ENCODE measurements at places on chromosomes 2 and 18.

- DNase-seq: no peak
Observed at GRCh38 chr2:20012282-20013125, at the start of gene MATN3. Gene MATN3, minus strand, starts transcription at chr2:20012668. Its CDS starts 37 bp downstream, at chr2:20012631.

- DNase-seq: no peak
Observed at GRCh38 chr2:242085941-242086621, 216.6 kb downstream of the RTP5 start.

DNA sequence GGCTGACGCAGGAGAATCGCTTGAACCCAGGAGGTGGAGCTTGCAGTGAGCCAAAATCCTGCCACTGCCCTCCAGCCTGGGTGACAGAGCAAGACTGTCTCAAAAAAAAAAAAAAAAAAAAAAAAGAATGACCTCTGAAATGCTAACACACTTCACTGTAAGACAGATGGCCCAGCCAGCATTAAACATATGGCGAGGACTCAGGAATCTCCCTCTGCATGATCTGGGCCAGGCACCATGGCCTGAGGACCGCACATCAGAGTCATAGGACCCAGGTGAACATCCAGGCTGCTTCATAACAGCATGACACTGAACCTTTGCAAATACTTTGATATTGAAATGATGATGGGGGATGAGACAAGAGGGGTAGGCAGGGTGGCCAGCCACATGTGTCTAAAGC lies 56.1 kb upstream of the DNMT3A start:
- no peak for DNase-seq

- DNase-seq: peak; percentile 20
Observed at GRCh38 chr2:6780765-6781274, 84.9 kb downstream of the CMPK2 start.

- no peak for DNase-seq
Observed at GRCh38 chr2:189391201-189391600, 50.1 kb upstream of the WDR75 start.

GRCh38 chr2:53422979-53423378 lies 344.6 kb upstream of the CHAC2 start:
- peak; percentile 22 for DNase-seq

- DNase-seq: no peak
Observed at GRCh38 chr2:168518555-168519066, 62.5 kb downstream of the CERS6 start.

DNA sequence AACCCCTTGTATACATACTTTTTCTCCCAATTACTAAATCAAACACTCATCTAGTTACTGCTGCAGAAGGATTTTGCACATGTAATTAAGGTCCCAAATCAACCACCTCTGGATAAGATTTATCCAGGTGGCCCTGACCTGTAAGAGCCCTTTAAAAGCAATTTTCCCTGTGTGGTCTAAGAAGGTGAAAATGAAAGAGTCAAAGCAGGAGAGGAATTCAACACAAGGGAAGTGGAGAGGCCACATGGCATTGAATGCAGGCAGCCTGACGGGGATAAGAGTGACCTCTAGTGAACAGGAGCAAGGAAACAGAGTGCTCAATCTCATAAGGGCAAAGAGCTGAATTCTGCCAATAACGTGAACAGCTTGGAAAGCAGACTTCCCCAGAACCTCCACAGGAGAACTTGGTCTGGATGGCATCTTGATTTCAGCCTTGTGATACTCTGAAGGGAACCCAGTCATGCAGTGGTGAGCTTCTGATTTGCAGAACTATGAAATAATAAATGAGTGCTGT lies 27.2 kb downstream of the PPP3R1 start:
- no peak for DNase-seq

DNA sequence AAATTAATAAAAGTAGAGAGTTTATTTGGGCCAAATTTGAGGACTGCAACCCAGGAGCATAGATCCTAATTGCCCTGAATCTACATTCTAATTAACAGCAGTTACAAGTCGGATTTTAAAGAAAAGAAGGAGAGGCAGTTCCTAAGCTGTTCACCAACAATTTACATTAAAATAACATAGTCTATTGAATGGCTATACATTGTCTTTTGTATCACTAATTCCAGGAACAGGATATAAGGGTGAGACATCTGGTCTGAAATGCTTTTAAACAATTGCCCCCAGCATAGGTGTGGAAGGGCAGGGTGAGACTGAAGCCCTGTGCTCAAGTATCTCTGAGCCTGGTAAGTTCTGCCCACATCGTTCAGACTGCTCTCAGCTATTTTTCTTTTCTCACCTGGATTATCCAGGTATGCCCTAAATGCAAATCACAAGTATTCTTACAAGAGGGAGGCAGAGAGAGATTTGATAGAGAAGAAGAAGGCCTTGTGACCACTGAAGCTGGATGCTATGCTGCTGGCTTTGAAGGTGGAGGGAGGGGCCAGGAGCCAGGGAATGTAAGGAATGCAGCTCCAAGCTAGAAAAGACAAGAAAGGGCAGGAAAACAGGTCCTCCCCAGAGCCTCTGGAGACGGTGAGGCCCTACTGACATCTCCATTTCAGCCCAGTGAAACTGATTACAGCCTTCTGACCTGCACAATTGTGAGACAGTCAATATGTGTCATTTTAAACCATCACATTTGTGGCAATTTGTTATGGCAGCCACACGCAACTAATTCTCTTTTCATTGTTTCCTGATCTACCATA lies 189.4 kb upstream of the ARL4C start:
- DNase-seq: no peak

- no peak for DNase-seq
Observed at GRCh38 chr18:56795381-56795780, 144.2 kb downstream of the WDR7 start.

DNA sequence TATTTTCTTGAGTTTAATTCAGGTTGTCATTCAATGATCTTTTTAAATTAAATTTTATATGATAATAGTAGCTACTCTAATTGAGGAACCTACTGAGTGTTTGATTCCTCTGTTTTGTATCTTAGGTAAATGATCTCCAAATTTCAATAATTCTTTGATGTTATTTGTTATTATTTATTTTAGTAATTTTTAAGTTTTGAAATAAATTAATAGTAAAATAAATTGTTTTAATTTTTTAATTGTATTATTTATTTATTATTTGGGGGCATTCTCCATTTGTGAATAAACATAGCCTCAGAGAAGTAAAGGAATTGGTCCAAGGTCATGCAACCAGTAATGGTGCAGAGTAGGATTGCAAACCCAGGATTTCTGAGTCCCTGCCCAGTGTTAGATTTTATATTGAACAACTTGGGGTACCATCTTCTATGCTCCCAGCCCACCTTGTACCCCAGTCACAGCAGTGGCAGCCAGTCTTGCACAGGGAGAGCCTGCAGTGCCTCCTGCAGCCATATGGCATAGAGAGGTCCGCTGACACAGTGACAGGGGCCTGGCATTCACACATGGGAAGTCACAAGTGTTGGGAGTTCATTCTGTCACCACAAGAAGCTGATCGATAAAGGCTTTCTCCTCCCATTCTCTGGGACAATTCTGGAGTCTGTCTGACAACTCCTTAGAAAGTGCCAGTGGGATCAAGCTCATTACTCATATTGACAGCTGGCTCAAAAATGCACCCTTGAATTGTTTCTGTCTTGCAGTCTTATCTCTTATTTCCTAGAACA lies 110.0 kb upstream of the ETAA1 start:
- DNase-seq: no peak

DNA sequence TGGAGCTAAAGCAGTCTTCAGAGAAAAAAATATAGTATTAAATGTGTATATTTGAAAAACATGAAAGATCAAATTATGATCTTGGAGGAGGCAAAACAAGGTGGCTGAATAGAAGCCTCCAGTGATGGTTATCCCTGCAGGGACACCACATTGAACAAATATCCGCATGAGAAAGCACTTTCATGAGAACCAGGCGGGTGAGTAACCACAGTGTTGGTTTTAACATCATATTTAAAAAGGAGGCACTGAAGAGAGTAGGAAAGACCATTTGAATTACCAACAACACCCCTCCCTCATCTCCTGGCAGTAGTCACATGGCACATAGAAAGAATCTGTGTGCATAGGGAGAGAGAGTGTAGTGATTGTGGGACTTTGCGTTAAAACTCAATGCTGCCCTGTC lies 759.6 kb upstream of the NRXN1 start:
- DNase-seq: no peak

GRCh38 chr2:3466482-3466863 lies 52.9 kb downstream of the ADI1 start:
- no peak for DNase-seq

- no peak for DNase-seq
Observed at GRCh38 chr2:130381619-130382018, 25.8 kb downstream of the PTPN18 start.

GRCh38 chr2:112010751-112011150 lies 44.3 kb upstream of the TMEM87B start:
- no peak for DNase-seq

DNA sequence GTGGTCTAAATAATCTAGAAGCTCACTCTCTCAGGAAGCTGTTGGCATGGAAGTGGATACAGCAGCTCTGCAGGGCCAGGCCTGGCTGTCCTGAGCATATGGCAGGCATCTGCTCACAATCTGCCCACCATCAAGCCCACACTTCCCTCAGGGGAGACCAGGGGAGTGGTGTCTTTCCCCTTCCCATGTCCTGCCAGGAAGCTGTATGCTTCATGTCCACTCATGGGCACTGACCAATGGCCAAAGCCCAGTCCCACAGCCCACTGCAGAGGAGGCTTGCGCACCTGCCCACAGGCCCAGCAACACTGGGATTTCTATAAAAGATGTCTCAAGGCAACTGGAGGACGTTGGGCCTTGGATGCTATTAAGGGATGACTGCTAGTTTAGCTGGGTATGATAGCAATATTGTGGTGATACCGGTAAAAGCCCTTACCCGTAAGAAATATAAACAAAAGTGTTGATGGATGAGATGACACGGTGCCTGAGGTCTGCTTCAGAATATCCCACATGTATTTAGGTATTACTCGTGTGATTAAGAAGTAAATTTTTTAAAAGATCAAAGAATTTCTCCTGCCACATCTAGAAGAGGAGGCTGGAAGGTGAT lies 106.7 kb upstream of the CTDP1 start:
- DNase-seq: no peak

- no peak for DNase-seq
Observed at GRCh38 chr2:152594022-152594766, 123.1 kb downstream of the PRPF40A start.

DNA sequence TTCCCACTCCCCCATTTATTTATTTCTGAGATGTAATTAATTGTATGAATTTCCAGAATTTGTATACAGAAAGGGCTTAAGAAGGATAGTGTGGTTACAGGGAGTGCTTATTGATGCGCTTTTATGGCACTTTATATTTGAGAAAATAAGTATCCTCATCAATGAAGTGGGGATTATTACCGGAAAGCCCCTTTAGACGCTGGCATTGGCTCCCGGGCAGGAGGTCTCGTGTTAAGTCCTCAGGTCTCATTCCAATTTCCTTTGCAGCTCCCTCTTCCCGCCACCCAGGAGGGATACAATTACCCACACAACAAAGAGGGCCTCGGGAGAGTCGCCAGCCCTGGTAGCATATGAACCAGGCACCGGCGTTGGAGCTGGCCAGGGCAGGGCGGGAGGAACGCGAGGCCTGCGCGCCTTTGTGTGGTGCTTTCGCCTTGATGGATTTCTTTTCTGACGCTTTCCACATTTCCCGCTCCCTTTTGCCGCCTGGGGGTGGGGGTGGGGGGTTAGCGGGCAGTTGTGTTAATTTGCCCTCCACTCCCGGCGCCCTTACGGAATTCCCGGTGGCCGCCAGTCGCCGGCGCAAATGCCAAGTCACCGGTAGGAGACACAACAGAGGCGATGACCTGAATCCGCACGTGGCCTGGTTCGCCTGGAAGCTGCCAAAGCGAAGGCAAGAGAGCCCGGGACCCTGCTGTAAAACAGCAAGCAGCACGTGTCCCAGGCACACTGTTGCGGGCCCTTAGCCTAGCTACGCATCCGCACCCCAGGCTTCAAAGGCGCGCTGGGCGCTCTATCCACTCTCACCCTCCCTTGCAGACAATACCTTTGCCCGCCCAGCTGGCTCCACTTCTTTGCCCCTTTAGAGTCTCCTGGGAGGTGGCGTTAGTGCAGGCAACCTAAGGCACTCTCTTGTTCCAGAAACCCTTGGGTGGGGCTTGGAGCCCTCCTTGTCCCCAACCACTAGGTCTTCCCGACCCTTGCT lies 3.3 kb downstream of the GAD1 start:
- no peak for DNase-seq

Measured in skeletal muscle cell (primary cell).